ENCODE measurements at places on chromosomes 1 and 21.

- DNase-seq, result no peak
Observed at GRCh38 chr1:53257454-53258081, 19.2 kb upstream of the MAGOH start.

GRCh38 chr1:59703918-59704378 lies 110.8 kb upstream of the HOOK1 start:
- DNase-seq, result no peak

DNA sequence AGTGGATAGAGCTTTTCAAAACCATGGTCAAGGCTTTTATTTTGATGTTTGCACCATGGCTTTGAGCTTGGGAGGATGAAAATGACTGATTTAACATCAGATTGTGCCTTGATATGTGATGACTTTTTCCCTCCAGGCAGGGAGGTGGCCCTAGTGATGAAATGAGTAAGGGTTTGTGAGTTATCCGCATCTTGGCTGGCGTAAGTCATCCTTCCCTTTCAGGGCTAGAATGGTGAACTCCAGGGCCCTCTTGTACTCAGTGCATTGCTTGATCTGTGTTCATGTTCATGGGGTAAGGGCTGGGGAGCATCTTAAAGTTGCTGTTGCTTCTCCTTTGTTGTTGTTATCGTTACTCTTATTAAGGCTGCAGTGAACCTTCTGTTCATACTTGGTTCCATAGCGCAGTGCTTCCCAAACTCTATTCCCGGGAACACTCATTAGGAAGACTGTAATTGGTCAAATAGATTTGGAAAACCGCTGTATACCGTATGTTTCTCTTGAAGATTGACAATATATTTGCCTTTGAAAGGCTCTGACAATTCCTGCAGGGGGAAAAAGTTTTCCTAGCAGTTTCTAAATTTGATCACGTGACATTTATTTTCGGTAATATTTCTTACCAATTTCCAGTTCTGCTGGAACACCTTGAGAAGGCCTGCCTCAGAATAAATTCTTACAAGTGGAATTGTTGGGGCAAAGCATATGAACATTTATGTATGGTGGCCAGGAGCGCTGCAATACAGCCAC lies 23.1 kb downstream of the GPR137B start:
- DNase-seq, result no peak

DNA sequence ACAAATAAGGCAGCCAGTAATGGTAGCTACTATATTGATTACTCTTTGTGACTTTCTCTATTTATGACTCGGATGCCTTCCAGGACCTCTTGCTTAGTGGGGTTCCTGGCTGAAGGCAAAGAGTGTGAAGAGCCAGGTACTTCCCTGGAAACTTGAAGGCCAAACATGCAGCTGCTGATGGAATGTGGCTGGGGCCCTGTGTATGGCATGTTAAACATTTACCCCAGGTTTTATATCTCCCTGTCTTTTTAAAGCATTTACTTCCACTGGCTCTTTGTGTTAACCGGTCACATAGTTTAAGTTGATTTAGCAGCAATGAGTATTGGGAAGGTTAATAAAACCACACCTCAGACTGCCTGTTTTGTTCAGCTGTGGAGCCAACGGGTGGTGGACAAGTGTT lies 45.7 kb upstream of the PAXBP1 start:
- DNase-seq, result no peak
